ENCODE measurements at places on chromosomes 5 and 9.

DNA sequence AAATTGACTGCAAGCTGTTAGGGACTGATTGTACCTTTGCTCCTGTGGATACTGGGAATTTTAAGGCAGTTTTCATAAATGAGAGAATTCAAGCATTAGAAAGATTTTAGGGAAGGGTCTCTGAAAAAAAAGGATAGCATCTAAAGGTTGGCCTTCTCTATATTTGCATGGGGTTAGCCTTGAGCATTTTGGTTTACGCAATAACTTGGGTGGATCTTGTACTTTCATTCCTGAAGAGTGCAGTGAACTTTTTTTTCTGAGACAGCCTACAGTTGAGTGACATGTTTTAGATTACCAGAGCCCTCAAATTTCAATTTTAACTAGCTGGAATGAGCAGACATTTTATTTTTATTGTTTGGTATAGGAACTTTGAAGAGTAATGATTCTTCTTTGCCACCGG is 91.6 kb upstream of the NR3C1 start:
- DNase-seq = no peak

DNA sequence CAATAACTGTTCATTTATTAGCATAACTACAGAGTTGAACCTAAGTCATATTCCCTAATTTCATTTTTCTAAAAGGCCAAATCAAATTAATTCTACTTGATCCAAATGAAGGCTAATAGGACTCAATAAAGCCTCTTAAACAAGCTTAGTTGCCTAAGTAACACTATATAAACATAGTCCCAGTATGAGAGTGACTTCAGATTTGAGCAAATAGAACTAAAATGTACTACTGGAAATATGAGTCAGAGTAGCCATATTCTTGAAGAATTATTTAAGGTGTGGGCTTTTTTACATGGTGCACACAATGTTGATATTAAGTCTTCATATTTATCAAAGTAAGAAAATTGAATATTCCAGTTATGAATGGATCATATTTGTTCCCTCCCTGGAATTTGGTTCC is 872.3 kb downstream of the MAT2B start:
- no peak for DNase-seq

DNA sequence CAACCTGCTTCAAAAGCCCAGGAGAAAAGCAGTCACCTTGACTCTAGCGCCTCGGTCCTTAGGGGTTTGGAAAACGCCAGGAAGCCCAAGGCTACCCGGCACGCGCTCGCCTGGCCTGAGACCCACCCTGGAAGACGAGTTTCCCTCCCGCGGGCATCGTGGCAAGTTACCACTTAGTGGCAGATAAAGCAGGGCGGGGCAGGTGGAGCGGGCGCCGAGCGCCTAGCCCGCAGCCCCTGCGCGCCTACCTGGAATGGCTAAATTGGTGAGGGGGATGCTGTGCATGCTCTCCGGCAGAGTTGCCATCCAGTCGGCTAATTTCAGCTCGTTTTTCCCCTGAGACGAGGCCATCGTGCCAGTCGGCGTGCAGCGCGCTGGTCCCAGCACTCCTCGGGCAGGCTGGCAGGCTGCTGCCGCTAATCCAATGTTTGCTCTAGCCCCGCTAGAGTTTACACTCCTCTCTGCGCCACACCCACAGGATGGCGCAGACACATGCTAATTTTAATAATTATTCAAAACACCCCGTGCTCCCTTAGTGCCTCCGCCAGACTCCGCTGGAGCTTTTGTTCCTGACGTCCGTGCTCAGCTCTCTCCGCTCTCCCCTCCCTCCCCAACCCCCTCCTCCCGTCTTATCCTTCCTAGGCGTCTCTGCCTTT is at the start of gene PLCXD3:
Gene PLCXD3 (minus strand): TSS at position 426 of the 656 bp plus-strand sequence. CDS start 75 bp downstream, at position 351.
- DNase-seq = no peak

DNA sequence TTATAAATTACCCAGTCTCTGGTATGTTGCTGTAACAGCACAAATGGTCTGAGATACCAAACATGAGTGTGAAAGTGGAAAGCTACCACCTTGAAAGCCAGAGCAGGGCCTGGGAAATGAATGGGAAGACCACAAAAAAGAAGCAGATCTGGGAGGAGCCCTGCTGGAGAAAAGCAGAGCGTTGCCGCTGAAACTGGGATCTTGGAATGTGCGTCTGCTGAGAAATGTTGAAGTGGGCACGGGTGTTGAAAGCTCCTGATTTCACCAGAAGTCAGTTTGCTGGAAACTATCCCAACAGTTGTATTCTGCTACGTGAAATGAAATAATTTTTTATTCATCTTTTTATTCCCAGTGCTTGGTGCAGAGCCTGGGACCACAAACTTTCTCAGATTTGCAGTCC is 40.0 kb downstream of the NUDT12 start:
- no peak for DNase-seq
